ENCODE measurements at places on chromosomes 2 and 18. TPM values are rescaled to one million over a fixed set of nuclear protein-coding genes. Genes with fewer than 3 reads are reported as not detected.
A peak's percentile ranks its signal among the peaks of the same experiment; 100 is the strongest.

GRCh38 chr18:49863769-49864621 lies 50.7 kb upstream of the ACAA2 start:
- H3K27ac ChIP-seq = no peak overlapping the region
- H3K36me3 ChIP-seq = no peaks in the 10 kb centered on the region
- no peak for DNase-seq
- H3K4me3 ChIP-seq = no peak overlapping the region

GRCh38 chr2:105582952-105583660 lies 161.6 kb upstream of the NCK2 start:
- no peaks in the 10 kb centered on the region for H3K36me3 ChIP-seq
- no peak overlapping the region for H3K27ac ChIP-seq
- no peaks in the 10 kb centered on the region for H3K27me3 ChIP-seq
- peaks cover 29% of the 10 kb centered on the region for H3K4me1 ChIP-seq

GRCh38 chr2:135773917-135774316 lies 32.3 kb downstream of the UBXN4 start:
- no peaks in the 10 kb centered on the region for H3K27me3 ChIP-seq
- H3K4me1 ChIP-seq = peaks cover 10% of the 10 kb centered on the region
- H3K36me3 ChIP-seq = peaks cover 52% of the 10 kb centered on the region

DNA sequence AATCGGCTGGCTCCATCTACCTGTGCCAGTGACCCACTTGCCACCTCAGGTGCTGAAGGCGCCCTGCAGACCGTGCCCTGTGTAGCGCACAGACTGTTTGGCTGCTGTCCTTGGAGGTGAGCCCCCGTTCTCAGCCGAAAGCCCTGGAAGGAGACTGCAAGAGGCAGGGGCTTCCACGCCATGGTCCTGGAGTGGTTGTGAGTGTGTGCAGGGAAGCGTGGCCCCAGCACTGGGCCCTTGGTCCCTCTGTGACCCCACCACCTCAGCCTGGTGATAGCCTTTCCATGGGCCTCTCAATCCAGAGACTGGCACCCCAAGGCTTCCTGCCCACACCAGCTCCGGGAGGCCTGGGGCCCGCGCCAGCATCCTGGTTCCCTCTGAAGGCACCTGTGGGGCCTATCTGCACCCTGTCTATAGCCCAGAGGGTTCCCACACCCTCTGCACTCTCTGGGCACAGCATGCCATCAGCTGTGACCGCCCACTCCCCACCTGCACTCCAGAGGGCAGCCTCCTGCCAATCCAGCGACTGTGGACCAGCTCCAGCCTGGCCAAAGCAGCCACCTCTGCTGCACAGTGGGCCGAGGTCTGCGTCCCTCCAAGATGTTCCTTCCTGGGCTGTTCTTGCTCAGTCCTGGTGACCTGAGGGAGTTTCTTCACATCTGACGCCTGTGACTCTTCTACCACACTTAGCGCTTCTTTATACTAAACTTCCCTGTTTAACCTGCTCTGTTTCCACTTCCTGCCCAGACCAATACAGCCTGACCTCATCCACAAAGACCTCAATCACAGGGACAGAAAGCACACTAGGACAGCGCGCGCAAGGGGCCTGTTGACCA lies 109.5 kb downstream of the EIPR1 start:
- DNase-seq = no peak
- no peak overlapping the region for H3K27ac ChIP-seq
- no peaks in the 10 kb centered on the region for H3K4me1 ChIP-seq

DNA sequence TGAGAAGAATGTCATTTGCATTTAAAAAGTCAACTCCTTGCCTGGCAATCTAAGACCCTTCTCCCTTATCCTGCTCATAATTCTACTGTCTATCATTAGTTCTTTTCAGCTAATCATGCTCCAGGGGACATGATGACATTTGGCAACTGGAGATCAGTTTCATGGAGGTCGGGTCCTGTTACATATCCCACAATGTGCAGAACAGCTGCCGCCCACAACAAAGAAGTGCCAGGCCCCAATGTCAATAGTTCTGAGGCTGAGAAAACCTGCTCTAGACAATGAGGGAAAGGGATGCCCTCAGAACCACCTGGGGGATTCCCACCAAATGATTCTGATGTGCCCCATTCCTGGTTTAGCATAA lies 53.4 kb upstream of the IL1RL1 start:
- peak overlapping the region; percentile 95 for H3K27ac ChIP-seq
- no peaks in the 10 kb centered on the region for H3K27me3 ChIP-seq
- peaks cover 6% of the 10 kb centered on the region for H3K36me3 ChIP-seq
- DNase-seq = peak; percentile 34

Gene TBR1
- not detected for total RNA-seq

Gene CBLN2
- not detected for total RNA-seq
